ENCODE measurements at places on chromosomes 7 and 10.

DNA sequence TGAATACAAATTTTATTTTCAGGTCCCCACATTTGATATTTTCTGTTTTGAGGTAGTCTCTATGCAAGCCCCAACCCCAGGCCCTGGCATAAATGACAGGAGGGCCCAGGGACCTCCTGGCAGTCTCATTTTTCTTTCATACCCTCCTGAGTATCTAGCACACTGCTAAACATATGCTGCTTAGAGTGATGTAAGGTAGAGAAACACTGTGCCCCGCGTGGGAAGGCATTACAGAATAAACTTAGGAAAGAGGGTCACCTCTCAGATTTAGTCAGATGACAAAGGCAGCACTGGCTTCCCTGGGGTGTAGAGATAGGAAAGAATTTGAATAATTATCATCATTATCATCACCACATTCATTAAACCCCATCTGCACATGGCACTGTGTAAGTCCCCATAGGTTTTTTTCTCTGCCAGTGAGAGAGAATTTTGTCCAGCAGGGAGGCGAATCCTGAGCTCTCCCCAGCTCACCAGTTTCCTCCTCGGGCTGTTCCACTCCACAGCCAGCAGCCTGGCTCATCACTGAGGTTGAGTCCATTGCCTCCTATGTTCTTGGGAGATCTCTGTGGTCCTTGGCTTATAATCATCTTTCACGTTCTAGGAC lies 507.3 kb upstream of the GALNT17 start:
- DNase-seq = no peak

GRCh38 chr7:132991615-132992587 lies 90.0 kb downstream of the CHCHD3 start:
- no peak for DNase-seq

GRCh38 chr7:22937946-22938345 lies 76.0 kb downstream of the HYCC1 start:
- DNase-seq = no peak

DNA sequence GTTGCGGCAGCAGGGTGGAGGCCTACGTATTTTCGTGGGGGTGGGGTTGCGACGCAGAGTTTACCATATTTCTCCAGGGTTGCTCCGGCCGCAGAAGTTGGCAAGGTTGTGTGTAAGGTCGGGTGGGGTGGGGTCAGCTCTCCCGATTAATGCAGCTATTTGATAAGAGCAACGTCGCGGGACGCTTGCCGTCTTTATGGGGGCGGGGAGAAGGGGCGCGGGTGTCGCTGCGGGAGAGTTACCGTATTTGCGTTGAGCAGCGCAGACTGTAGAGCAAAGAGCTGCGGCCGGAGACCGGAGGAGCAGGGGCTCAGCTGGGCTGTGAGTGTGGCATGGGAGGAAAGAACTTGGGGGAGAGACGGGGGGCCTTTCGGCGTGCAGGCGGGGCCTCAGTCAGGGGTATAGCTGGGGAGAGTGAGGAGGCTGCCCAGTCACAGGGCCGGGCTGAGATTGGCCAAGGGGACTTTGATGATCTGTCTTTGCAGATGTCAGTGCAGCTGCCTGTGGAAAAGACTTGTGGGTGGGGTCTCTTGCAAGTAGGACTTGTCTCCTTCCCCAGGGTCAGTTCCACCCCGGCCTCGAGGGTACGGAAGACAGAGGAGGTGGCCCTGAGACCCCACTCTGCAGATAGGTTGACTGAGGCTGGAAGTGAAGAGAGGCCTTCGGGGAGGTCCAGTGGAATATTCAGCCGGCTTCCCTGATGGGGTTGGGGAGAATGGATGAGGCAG lies 26.6 kb downstream of the ZNF775 start:
- no peak for DNase-seq

GRCh38 chr7:36430186-36430585 lies 40.5 kb downstream of the ANLN start:
- no peak for DNase-seq

- no peak for DNase-seq
These were observed 30.3 kb upstream of the GRB10 start for GRCh38 chr7:50812841-50813475.

DNA sequence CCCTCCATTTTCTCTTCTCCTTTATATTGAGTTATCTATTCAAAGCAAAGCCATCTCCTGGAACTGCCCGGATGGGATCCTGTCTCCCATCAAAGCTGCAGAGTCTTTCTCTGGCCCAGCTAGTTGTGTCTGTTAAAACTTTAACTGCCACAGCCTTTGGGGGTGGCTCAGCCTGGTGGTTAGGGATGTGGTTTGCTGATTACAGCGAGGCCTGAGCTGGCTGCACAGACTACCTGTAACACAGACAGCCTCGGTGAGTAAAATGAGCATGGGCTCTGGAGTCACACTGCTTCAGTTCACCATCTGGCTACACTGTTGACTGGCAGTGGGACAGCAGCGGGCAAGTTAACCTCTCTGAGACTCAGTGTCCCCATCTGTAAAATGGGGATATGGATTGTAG lies 18.4 kb upstream of the HABP2 start:
- DNase-seq = no peak

- no peak for DNase-seq
These were observed 2.1 kb downstream of the SPRN start for GRCh38 chr10:133422223-133422806.

DNA sequence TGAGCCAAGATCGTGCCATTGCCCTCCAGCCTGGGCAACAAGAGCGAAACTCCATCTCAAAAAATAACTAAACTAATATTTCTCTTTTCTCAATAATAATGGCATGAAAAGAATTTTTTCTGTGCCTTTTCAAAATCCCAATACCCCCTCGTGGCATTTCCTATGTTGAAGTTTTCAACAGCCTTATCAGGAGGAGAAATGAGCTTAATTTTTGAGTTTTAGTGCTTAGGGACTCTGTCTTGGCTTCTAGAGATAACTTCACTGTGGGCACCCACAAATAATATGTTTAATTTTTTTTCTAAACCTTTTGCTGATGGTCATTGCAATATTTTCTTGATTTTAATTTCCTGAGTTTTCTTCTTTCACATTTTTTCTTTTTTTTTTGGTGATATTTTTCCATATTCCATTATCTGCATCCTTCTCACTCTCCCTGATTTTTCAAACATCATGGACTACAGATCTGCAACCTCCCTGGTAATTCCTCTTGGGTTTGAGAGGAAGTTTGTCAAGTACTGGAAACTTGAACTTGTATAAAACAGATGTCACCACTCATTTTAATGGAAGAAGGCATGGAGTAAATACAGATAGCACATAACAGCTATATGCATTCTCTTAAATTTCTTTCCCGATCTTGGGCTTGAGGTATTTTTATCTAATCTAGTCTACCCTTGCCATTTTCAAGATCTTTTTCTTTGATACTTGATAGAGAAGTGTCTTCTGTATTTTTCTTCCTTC lies 84.0 kb downstream of the KAT6B start:
- DNase-seq = no peak

- no peak for DNase-seq
These were observed 96.6 kb downstream of the FAM53B start for GRCh38 chr10:124647421-124648130.

DNA sequence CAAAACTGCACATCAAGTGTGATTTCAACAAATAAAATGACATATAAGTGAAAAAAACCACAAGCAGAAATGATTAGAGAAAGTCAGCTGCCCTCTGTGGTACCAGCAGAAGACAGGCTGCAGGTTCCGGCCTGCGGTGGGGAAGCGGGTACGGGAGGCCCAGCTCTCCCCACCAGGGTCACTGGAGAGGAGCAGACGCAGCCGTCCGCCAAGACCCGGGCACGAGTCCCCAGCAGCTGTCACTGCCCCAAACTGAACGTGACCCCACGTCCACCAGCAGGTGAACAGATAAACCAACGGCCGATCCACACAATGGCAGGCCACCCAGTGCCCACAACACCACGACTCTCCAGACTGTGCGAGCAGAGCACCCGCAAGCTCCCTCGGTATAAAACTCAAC lies 16.1 kb upstream of the MICALL2 start:
- no peak for DNase-seq

DNA sequence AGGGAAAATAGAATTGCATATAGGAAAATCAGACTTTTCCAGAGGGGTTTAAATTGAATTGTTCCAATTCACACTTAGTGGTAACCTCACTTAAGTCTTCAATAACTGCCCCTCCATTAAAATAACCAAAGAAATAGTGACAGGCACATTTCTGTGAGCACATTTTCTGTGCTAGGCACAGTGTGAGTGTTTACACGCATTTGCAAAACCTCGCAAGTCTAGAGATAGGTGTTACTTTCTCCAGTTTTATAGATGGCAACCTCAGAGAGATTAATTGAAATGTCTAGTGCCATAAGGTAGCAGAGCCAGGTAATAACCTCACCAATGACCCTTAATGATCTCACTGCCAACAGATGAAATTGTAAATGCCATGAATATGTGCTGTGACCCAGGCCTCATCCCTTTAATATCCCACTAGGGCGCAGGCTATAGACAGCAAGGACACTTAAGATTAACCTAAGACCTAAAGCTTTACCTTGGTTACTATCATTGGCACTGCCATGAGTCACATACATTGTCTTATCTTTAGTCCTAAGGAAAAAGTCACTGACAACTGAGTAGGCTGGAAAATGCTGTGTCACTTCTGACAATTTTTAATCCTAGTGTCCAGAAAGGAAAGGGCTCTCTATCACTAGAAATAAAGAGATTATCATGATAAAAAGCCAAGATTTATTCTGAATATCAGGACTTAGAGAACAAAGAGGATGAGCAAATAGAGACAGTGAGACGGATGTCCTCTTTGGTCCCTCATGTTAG lies 187.8 kb downstream of the PPP1R17 start:
- no peak for DNase-seq

GRCh38 chr7:25852939-25853271 lies 299.1 kb upstream of the NFE2L3 start:
- DNase-seq = no peak

GRCh38 chr7:106957766-106958165 lies 86.7 kb upstream of the PRKAR2B start:
- DNase-seq = no peak

DNA sequence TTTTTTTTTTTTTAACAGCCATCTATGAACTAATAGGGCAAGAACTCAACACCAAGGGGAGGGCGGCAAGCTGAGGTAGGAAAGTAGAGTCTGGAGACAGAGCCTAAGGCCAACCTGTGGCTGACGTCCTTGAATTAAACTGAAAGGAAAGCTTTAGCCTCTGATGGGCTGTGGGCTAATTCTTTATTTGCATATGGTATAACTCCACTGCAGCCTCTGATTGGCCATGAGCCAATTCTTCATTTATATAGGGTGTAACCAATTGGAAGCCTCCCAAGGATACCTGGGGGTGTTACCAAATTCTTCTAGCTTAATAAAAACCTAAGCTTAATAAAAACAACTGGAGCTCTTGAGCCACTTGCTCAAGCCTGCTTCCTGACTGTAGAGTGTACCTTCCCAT lies 10.3 kb downstream of the TYW1 start:
- DNase-seq = no peak

- DNase-seq = no peak
These were observed 9.0 kb downstream of the SORCS3 start for GRCh38 chr10:104650072-104650471.

DNA sequence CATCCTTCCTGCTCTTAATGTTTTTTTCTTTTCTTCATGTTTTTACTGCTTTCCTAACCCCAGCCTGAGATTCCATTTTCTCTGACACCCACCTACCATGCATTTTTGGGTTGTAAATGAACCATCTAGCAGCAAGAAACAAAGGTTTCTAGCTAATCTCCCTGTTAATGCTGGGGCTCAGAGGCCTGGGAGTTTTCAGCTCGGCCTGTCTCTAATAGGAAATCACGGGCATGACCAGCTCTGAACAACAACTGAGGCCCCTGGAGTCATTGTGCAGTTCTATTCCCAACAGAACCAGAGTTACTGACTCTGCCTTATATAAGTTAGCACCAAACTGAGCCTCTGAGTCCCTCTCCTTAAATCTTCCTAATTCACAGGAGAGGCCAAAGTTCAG lies 134.8 kb downstream of the CFAP58 start:
- no peak for DNase-seq

DNA sequence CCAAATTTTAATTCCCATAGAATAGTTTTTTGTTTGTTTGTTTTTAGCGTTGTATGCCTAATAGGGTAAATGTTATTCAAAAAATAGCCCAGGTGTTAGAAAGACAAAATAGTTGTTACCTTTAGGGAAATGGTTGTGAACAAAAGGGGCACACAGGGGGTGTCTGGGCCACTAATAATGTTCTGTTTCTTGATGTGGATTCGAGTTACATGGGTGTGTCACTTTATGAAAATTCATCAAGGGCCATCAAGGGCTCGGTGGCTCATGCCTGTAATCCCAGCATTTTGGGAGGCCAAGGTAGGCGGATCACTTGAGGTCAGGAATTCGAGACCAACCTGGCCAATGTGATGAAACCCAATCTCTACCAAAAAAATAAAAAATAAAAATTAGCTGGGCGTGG lies 531.8 kb upstream of the C7orf33 start:
- no peak for DNase-seq

GRCh38 chr10:124649214-124649613 lies 95.0 kb downstream of the FAM53B start:
- DNase-seq = no peak

GRCh38 chr10:124716369-124716768 lies 27.8 kb downstream of the FAM53B start:
- DNase-seq = no peak

DNA sequence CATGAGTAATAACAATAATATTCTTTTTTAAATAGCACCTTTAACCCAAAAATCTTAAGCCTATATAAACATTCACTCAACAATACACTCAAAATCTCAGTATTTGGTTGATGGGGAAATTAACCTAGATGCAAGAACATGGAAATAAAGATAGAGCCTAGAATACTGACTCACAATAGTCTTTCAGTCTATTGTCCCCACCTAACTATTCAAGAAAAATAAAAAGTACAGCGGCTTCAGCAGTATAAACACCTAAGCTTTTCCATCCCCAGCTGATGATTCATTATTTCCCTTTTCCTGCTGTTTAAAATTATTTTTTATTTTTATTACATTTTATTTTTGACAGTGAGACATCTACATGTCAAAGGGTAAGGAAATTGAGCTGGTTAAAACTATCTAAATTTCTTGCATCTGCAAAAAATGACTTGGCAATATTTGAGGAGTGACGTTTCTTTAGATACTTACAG lies 201.4 kb downstream of the FZD1 start:
- DNase-seq = no peak

- DNase-seq = no peak
These were observed 38.0 kb downstream of the INPP5A start for GRCh38 chr10:132575320-132576201.
